ENCODE measurements at places on chromosomes 1 and 21.

- DNase-seq: peak; percentile 7
Measured at GRCh38 chr21:16376673-16377072, 646.9 kb downstream of the USP25 start.

DNA sequence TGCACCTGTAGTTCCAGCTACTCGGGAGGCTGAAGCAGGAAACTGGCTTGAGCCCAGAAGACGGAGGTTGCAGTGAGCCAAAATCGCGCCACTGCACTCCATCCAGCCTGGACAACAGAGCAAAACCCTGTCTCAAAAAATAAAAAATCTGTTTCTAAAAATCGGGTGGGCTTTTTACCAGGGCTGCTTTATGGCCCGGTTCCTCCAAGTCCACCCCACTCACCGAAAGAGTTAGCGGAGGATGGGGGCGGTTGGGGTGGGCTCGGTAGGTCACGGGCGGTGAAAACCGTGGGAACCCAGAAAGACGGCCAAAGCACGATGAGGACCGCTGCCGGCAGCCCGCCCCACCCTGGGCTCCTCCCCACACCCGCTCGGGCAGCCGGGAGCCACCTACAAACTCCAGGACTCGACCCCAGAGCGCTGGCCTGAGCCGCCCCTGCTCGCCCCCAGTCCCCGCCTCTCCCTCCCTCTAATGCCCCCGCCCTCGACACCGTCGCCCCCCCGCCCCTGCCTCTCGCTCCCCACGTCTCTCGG, 846 bp upstream of the PER3 start:
- DNase-seq: no peak

DNA sequence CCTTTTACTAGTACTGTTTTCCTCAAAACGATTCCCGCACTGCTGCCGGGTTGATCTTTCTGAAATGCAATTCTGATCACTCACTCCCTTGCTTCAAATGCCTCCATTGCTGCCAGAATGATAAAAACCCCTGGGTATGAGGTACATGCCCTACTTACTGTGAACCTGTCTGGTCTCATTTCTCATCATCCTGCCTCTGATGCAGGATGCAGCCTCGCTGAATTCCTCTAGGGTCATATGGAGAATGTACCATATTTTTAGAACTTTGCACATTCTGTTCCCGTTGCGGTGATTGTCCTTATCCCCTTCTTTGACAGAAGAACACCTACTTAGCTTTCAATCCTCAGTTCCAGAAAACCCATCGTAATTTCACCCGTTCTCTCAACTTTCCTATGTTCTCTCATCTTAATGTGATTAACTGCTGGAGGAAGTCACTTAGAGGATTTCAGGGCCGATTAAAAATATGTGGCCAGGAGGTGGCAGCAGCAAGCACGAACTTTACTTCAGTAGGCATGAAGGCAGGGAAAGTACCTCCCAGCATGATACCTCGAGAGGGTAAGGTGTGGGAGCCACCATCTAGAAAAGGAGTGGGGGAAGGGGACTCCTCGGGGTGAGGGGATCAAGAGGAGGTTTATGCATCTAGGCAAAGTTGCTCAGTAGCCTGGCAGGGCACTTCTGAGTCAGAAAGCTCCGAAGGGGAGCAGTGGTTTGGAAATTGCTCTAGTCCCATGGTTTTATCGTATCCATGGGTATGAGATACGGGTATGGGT, 361.5 kb upstream of the ZP4 start:
- DNase-seq: peak; percentile 43

DNA sequence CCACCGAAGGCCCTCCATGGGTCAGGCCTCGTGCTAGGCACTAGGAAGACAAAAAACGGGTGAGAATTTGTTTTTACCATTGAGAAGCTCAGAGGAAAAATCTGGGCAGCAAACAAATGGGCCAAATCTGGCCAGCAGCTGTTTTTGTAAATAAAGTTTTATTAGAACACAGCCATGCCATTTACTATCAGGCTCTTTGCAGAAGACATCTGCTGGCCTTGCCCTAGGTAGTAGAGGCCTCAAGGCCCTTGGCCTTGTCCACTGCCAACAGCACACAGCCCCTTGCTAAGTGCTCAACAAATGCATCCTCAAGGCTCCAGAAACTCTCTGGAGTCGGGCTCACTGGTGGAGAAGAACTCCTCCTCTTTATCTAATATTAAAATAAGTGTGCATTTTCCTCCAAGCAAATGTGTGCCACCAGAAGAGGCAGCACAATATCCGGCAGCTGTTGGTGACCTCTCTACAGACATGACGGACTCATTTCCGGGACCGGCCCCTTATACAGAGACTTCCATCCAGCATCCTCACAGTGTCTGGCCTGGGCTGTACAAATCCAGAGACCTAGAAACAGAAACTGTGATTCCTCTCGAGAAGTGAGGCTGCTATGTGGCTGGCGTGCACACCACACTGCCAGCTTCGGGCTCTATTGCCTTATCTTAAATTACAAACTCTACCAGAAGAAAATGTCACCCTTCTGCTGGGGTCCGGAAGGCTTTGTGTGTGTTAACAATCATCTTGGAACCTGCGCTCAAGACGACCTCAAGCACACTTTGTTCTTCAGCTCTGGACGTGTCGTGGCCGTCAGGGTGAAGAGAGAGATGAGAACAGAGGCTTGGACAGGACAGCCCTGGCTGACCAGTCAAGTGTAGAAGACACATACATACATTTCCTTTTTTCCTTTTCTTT, 203.9 kb downstream of the TOMM20 start:
- DNase-seq: no peak

DNA sequence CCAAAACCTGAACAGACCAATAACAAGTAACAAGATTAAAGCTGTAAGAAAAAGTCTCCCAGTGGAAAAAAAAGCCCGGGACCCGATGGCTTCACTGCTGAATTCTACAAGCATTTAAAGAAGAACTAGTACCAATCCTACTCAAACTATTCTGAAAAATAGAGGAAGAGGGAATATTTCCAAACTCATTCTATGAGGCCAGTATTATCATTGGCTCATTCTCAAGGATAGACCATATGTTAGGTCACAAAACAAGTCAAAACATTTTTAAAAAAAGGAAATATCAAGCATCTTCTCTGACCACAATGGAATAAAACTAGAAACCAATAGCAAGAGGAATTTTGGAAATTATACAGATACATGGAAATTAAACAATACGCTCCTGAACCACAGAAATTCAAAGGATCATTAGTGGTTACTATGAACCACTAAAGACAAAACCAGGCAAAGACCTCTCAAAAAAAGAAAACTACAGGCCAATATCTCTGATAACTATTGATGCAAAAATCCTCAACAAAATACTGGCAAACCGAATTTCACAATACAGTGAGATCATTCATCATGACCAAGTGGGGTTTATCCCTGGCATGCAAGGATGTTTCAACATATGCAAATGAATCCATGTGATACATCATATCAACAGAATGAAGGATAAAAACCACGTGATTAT, 13.9 kb upstream of the IL20 start:
- DNase-seq: peak; percentile 84

DNA sequence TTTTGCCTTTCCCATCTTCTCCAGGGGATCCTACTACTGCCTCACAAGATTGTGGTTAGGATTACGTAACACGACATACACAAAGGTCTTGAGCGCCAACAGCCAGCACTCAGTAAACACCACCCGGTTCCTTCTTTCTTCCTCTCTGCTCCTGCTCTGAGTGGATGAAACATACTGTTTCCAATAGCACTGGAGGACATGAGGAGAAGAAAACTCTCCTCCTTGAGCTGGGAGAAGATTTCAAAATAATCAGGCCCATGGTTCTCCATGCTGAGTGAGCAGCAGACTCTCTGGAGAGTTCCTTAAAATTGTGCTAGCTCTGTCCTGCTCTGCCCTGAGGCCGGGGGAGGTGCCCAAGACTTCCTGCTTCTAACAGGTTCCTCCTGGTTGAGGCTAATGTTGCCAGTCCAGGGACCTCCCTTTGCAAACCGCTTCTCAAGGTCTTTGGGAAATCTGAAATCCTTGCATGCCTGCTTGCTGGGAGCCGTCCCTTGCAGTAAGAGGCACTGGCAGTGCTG, 29.4 kb upstream of the MX1 start:
- DNase-seq: no peak

DNA sequence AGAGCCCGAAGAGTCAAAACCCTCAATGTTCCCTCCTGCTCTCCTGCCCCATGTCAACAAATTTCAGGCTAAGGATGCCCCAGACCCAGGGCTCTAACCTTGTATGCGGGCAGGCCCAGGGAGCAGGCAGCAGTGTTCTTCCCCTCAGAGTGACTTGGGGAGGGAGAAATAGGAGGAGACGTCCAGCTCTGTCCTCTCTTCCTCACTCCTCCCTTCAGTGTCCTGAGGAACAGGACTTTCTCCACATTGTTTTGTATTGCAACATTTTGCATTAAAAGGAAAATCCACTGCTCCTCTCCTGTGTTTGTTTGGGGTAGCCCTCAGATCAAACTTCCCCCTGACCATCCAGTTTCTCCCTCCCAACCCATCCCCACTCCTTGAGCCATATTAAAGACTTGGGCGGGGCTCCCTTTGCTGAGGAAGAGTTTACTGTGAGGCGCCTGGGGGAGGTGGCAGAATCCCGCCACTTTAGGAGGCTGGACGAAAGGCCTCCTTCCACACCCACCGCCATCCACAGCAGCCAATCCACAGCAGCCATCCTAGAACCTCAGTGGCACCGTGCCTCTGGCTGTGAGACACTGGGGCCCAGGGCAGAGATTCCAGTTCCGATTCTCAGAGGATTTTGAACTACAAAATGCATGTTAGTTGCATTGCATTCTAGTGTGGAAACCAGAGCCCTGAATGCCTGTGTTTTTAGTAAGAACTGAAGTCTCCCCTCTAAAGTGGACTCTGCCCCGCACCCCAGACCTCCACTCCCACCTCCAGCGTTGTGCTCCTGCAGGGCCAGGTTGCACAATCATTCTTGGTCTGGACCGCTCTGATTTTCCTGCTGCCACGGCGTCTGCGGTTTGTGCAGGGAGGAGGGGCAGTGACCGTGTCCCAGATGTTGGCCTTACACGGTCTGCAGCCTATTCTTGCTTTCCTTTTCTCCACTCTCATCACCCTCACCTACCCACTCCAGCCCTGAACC, 3.0 kb downstream of the OLFML3 start:
- peak; percentile 90 for DNase-seq

- no peak for DNase-seq
Measured at GRCh38 chr21:45088729-45089128, 14.3 kb downstream of the ADARB1 start.

GRCh38 chr1:32981003-32981901, 16.6 kb upstream of the RNF19B start:
- peak; percentile 68 for DNase-seq

GRCh38 chr1:29961293-29962059, 725.2 kb downstream of the PTPRU start:
- DNase-seq: no peak

- DNase-seq: no peak
Measured at GRCh38 chr1:183914891-183915290, 110.0 kb downstream of the RGL1 start.

DNA sequence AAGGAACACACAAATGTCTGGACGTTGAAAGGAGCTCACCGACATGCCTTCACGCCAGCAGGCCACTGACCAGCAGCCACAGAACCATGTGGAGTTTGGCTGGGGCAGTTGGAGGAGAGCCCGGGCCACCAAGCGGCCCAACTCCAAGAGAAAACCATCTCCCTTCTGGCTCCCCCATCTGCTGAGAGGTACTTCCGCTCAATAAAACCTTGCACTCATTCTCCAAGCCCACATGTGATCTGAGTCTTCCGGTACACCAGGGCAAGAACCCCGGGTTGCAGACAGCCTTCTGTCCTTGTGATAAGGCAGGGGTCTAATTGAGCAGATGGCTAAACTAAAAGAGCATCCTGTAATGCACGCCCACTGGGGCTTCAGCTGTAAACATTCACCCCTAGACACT, 24.4 kb downstream of the RGS4 start:
- DNase-seq: no peak

- no peak for DNase-seq
Measured at GRCh38 chr1:27027575-27028250, 15.1 kb upstream of the TENT5B start.

DNA sequence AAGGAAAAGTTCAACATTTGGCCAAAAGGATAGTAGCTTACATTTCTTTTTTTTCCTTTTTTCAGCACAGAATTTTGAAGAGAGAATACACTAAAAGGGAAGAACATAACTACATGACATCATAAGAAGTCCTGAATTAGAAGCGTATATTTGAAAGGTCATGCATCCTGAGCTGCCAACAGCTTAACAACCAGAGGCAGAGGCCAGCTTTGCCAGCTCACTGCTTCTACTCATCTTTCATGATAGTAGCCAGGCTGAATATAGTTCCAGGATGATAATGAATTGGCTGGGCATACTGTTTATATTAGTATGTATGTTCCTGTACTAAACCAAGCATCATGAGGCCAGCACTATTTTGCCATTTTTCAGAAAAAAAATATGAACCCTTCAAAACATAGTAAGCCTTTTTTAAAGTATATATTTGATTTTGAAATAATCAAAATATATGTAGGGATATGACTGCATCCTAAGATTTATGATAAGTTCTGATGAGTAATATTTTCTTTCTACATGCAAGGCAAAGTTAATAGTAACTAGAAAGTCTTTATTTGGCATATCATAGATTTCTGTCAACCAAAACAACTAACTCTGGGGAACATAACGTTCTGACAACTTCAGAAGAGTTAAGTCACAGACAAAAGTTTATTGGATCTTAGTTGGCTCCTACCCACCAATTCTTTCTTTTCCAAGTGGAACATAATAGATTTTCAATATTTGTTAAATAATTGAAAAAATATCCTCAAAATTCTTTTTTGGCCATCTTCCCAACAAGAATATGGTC, 123.2 kb downstream of the DPYD start:
- DNase-seq: no peak

All from fibroblast of skin of scalp (primary cell).